Posterior vena cava (tissue), 2 donors: ENCODE measurements at places on chromosomes 13 and 19. TPM values are rescaled to one million over a fixed set of nuclear protein-coding genes. Genes with fewer than 3 reads are reported as not detected.

CEACAM8 gene
- not detected for total RNA-seq

F10 gene
- 48.4 TPM for total RNA-seq

MAP4K1 gene
- total RNA-seq: 2.7 TPM

REEP6 gene
- 0.33 TPM for total RNA-seq

EFNA2 gene
- not detected for total RNA-seq

CYP2A6 gene
- total RNA-seq: not detected

CHERP gene
- total RNA-seq: 23.6 TPM

TEX101 gene
- not detected for total RNA-seq

ATCAY gene
- 0.05 TPM for total RNA-seq

GRCh38 chr19:17996826-17997316 lies 11.1 kb upstream of the ARRDC2 start:
- peak; percentile 96 for DNase-seq

DNA sequence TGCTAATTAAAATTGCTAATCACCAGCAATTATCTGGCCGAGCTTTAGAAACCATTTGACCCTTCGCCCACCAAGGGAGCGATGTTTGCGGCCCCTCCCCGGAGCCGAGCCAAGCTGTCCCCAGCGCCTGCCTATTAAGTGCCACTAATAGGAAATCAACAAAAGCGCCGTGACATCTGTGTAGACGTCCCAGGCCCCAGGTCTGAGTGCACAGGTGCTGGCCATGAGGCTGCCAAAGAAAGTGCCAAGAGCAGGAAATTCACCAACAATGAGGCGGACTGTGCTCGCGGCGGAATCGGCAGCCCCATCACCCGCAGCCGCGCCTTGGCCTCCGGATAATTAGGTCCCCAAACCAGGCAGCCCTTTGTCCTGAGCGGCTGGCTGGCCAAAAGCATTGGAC lies 44.5 kb upstream of the SPACA7 start:
- DNase-seq: no peak

- DNase-seq: peak; percentile 18
These were observed 96.1 kb upstream of the UQCRFS1 start for GRCh38 chr19:29308977-29309590.

- no peak for DNase-seq
These were observed 33.4 kb downstream of the IPO5 start for GRCh38 chr13:97986835-97987234.

DNA sequence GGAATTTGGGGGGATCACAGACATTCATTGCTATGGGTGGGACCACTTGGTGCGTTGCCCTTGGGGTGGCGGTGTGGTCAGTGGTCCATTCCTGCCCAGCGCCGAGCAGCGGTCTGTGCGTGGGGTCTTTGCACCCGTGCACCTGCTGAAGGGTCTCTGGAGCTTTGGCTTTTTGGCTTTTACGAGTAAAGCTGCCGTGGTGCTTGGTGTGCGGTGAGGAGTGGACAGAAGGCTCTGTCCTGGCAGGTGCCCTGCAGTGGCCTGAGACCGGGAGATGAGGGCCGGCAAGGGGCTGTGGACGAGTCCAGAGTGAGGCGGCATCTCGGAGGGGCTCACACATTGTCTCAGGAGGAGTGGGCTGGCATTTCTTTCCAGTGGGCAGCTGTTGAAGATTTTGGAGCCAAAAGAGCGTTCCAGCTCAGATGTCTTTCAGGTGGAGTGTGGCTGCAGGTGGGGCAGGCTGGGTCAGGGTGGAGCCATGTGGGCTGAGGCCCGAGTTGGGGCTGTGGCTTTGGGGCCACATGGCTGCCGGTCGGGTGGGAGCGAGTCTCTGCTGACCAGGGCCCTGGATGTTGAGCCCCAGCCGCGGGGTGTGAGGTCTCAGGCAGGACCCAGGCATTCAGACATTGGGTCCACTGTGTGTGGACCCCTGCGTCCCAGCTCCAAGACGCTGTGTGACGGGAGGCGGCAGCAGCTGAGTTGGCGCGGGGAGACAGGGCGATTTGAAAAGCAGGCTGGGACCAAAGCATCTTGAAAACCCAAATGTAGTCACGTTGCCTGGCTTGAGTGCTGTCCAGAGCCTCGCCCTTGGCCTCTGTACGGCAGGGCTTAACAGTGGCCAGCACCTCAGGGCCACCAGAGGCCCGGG lies 11.7 kb downstream of the GNA11 start:
- no peak for DNase-seq

DNA sequence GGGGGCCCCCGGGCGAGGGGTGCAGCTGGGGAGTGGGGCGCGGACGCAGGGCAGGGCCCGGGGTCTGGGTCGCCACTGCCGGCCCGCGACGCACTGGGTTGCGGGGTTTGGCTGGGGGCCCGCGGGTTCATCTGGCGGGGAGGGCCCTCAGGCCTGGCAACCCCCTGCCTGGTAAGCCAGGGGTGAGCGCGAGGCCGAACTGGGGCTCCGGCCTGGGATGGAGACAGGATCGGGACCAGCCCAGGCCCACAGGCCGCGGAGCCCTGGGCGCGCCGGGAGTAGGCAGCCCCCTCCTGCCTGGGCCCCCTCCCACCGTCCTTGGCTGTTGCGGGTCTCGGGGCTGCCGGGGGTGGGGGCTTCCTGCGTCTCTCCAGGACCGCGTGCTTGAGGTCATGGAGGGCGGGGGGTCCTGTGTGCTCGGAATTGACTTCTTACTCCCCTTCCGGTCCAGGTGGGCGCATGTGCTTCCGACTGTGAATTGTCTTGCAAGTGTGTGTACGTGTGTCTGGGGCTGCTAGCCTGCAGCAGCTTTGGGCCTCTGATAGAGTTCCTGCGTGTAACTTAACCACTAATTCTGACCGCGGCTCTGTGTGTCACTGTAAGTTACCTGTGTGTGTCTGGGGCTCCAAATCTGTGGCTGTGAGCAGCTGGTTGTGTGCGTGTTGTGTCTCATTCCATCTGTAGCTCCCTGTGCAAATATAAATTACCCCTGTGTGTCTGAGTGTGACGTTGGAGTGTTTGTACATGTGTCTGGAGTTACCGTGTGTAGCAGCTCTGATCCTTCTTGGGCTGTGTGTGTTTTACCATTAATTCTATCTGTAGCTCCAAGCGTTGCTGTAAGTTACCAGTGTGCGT lies 751 bp downstream of the GRAMD1A start:
- DNase-seq: peak; percentile 82

GRCh38 chr19:42594617-42595489 lies at the start of gene CEACAM8:
Gene CEACAM8 (minus strand): TSS chr19:42594924. CDS start chr19:42594828, 96 bp downstream.
- DNase-seq: no peak

GRCh38 chr19:15649526-15649925 lies 8.8 kb downstream of the CYP4F3 start:
- DNase-seq: no peak

GRCh38 chr19:4097501-4097900 lies 26.4 kb downstream of the MAP2K2 start:
- DNase-seq: peak; percentile 86

GRCh38 chr19:46860125-46860845 lies 512 bp upstream of the ARHGAP35 start:
- DNase-seq: peak; percentile 99

- DNase-seq: no peak
These were observed 64.0 kb downstream of the ANKRD10 start for GRCh38 chr13:110850840-110851239.

GRCh38 chr19:30146346-30146745 lies 204.3 kb downstream of the URI1 start:
- no peak for DNase-seq

GRCh38 chr13:75796825-75797224 lies 160.7 kb downstream of the LMO7 start:
- DNase-seq: no peak

DNA sequence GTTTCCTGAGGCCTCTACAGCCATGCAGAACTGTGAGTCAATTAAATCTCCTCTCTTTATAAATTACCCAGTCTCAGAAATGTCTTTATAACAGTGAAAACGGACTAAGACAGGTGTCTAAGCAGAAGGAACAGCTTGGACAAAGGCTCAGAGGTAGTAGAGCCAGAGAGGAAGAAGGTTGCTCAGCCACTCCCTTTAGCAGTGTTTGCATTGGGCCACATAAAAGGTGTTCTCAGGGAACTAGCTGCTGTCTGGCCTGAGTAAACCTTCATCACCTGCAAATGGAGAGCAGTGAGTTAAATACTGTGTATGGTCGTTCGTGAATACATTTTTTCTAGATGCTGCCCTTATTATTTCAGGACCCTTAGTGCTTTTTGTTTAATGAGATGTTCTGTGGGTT lies 383.4 kb downstream of the EFNB2 start:
- no peak for DNase-seq

GRCh38 chr13:102191951-102192502 lies 209.8 kb downstream of the FGF14 start:
- DNase-seq: peak; percentile 83
